A549 (cell line): ENCODE measurements at places on chromosomes 5 and 9.
A peak's percentile ranks its signal among the peaks of the same experiment; 100 is the strongest.

DNA sequence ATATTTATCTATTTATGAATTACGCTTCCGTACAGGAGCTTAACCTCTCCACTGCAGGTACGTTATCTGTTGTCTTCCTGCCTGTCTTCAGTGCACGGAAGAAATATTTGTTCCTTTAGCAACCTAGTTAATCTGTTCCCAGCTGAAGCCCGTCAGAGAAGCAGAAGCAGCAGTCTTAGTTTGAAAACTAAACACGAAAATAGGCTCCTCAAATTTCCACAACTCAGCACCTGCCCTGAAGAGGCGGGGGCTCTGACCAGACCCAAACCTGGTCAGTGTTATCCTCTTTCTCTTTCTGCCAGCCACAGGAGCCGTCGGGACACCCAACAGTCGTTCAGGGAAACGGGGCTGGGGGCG lies 462 bp downstream of the NUDCD2 start:
- DNase-seq = no peak

- no peak for DNase-seq
Measured at GRCh38 chr5:44603496-44604272, 205.1 kb upstream of the MRPS30 start.

- DNase-seq = no peak
Measured at GRCh38 chr5:17229313-17229712, 11.9 kb downstream of the BASP1 start.

DNA sequence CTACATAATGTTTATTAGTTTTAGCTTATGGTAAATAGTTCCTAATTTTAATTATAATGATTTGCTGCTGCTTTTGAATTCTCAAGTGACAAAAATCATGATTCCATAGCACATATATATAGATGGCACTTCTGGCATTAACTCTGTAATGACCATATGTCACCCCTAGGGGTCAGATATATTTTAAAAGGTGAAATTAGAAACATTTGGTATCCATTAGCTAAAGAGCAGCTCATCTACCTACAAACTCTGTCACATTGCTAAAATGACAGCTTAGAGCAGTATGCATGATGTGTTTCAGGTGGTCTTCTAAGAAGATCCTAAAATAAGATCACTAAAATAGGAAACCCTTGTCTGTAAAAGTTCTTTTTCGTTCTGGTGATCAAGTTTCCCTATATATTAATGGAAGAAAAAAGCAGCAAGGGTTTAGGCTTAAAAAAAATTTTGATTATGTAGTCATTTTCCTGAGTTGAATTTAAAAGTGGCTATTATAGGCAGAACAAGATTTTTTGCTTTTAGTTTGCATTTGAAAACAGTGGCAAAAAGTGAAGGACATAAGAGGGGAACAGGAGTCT lies 157.7 kb upstream of the POU5F2 start:
- DNase-seq = peak; percentile 8

DNA sequence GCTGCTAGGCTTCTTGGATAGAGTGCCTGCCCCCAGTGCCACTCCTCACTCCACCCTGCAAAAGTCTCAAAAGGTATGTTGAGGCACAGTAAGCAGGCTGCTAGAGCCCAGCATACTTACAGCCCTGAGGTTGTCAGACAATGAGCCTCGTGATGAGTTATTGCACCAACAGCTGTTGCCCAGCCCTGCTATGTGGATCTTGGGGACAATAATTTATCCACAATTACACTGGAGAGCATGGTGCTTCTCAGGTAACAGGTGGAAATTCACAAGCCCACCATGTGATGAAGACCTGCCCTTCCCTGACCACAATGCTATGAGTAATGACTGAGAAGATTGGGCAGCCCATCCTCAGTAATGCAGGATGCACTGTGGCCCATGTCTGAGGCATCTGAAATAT lies 36.5 kb downstream of the KCNIP1 start:
- no peak for DNase-seq

- no peak for DNase-seq
Measured at GRCh38 chr9:77743386-77743785, 95.3 kb upstream of the GNA14 start.

DNA sequence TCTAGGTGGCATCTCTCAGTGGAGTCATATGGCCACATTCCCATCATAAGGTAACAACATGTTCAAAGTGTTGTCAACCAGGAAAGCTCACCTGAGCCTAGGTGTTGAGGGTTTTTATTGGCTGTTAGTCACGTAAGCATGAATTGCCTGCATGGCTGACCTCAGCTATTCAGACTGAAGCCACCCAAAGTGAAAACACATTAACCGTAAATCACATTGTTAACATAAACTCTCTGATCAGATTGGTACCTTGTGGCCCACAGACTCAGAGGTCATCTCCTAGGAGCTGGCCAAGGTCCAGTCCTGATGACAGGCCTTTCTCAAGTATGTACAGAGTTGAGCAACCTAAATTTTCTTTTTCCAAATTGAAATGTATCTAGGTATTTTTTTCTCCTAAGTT lies 26.7 kb downstream of the SRFBP1 start:
- DNase-seq = no peak

DNA sequence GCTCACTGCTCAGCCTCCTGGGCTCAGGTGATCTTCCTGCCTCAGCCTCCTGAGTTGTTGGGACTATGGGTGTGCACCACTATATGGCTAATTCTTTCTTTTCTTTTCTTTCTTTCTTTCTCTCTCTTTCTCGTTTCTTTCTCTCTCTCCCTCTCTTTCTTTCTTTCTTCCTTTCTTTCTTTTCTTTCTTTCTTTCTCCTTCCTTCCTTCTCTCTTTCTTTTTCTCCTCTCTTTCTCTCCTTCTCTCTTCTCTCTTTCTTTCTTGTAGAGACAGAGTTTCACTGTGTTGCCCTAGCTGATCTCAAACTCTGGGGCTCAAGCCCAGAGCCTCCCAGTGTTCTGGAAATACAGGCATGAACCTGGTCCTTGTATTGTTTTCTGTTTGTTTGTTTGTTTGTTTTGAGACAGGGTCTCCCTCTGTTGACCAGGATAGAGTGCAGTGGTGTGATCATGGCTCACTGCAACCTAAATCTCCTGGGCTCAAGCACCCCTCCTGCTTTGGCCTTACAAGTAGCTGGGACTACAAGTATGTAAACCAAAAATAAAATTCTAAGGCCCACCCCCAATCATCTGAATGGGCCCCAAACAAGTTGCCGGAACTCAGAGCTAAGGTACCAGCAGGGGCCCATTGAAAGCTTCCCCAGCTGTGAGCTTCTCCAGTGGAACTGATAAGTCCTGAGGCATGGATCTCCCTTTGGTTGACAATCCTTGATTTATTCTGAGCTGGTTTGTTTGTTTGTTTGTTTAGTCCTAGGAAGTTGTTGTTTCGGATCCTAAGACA lies 11.9 kb upstream of the BTF3 start:
- no peak for DNase-seq

- DNase-seq = no peak
Measured at GRCh38 chr5:95177456-95177855, 107.4 kb downstream of the MCTP1 start.
